Vagina (tissue), 2 donors: ENCODE measurements at places on chromosomes 3 and 15. TPM values are rescaled to one million over a fixed set of nuclear protein-coding genes. Genes with fewer than 3 reads are reported as not detected.

TMEM207 gene
- not detected for total RNA-seq

RARB gene
- 15.0 TPM for total RNA-seq

SLC51A gene
- 1.2 TPM for total RNA-seq

LEKR1 gene
- total RNA-seq: not detected

FRMD5 gene
- total RNA-seq: 0.49 TPM

GRCh38 chr3:37324131-37324530 is 149.7 kb upstream of the LRRFIP2 start:
- no peaks in the 10 kb centered on the region for H3K27me3 ChIP-seq
- H3K27ac ChIP-seq: no peak overlapping the region
- H3K36me3 ChIP-seq: peaks cover 22% of the 10 kb centered on the region
- no peak overlapping the region for H3K4me3 ChIP-seq
- peaks cover 24% of the 10 kb centered on the region for H3K4me1 ChIP-seq
- no peak for DNase-seq

DNA sequence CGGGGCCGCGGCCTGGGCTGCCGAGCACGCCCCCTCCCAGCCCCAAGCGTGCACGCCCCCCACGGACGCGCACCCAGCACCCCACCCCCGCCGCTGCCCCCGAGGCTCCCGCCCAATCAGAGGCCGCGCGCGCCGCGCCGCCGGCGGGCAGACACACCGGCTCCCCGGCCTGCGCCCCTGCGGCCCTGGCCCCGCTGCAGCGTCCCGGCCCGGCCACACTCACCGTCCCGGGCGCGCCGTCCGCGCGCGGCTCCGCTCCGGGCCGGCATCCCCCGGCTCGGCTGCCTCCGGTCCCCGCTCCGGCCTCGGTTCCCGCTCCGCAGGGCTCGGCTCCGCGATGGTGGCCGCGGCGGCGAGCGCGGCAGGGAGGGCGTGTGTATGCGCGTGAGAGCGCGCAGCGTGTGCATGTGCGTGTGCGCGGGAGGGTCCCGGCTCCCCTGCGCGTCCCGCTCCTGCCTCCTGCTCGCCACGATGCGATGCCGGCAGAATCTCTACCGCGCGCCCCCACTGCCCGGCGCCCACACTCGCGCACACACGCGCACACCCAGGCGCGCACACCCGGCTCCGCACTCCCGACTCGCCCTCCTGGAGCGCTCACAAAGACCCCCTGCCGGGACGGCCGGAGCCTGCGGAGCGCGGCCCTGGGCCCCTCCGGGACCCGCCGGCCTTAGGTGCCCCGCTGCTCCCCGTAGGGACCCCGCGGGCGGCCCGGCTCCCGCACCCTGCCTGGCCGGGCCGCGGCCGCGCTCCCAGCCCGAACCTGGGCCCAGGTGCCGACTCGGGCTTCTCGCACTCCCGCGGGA is 186.5 kb upstream of the LINGO1 start:
- DNase-seq: no peak
- no peaks in the 10 kb centered on the region for H3K36me3 ChIP-seq
- peak overlapping the region; percentile 40 for H3K4me3 ChIP-seq
- peaks cover 19% of the 10 kb centered on the region for H3K4me1 ChIP-seq
- no peaks in the 10 kb centered on the region for H3K27me3 ChIP-seq

GRCh38 chr3:108183971-108184370 is 38.3 kb downstream of the IFT57 start:
- no peaks in the 10 kb centered on the region for H3K27me3 ChIP-seq
- no peaks in the 10 kb centered on the region for H3K36me3 ChIP-seq
- no peak overlapping the region for H3K4me3 ChIP-seq

- no peak for DNase-seq
- no peaks in the 10 kb centered on the region for H3K36me3 ChIP-seq
- H3K4me1 ChIP-seq: peaks cover 34% of the 10 kb centered on the region
- H3K27ac ChIP-seq: no peak overlapping the region
- no peaks in the 10 kb centered on the region for H3K27me3 ChIP-seq
Measured at GRCh38 chr15:67524235-67524634, 3.3 kb downstream of the C15orf61 start.

DNA sequence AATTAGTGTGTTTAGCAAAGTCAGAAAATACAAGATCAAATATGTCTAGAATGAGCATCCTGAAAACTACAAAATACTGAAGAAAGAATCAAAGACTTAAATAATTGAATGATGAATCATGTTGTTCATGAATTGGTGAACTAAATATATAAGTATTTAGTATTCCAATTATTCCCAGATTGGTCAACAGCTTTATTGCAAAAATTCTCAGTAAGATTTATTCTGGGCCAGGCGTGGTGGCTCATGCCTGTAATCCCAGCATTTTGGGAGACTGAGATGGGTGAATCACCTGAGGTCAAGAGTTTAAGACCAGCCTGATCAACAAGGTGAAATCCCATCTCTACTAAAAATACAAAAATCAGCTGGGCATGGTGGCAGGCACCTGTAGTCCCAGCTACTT is 250.0 kb upstream of the NECTIN3 start:
- no peaks in the 10 kb centered on the region for H3K27me3 ChIP-seq
- no peaks in the 10 kb centered on the region for H3K4me1 ChIP-seq
- no peak overlapping the region for H3K27ac ChIP-seq
- no peak overlapping the region for H3K4me3 ChIP-seq

DNA sequence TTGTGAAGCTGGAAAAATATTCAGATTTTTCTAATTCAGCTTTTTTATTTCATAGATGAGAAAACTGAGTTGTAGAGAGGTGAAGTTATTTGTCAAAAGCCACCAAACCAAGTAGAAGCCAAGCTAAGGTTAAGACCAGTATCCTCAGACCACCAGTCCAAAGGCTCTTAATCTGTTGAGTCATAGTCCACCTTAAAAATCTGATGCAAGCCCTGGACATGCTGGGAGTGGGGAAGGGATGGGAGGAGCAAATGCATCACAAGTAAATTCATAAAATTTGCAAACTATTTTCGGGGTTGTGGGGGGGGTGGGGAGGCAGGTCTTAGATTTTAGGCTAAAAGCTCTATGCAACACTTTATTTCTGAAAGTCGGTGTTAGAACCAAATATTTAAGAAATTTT is 307.7 kb upstream of the SEMA6D start:
- no peak overlapping the region for H3K4me3 ChIP-seq
- H3K27me3 ChIP-seq: no peaks in the 10 kb centered on the region
- DNase-seq: no peak
- H3K4me1 ChIP-seq: peaks cover 17% of the 10 kb centered on the region
- no peak overlapping the region for H3K27ac ChIP-seq
- H3K36me3 ChIP-seq: no peaks in the 10 kb centered on the region

DNA sequence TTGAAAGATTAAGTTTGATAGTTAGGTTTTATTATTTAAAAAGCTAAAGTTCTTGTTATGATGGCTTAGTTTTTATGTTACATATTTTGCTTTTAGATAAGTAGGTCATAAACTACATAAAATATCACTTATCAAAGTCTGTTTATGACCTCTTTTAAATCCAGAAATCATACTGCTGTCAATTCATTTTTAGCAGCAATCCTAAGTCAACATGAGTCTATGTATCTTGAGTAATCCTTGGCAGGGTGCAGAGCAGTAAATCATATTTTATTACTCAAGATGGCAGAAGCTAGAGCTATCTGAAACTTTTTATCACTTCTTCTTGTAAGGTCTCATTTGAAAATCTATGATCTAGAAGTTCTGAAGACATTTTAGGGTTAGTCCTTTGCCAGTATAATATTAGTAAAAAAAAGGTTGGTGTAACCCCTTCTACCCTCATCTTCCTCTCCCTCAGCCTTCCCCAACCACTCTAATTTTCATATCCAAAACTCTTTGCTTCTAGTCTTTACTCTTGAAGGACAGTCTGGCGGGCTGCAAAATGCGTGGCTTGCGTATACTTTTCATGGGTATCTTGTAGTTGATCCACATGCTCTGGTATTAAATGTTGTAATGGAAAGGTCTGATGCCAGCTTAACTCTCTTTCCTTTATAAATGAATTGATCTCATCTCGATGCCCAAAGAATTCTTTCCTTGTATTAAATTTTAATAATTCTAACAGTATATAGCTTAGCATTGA is 134.0 kb upstream of the THRB start:
- H3K27me3 ChIP-seq: no peaks in the 10 kb centered on the region
- DNase-seq: no peak
- no peak overlapping the region for H3K27ac ChIP-seq
- no peaks in the 10 kb centered on the region for H3K36me3 ChIP-seq
- H3K4me3 ChIP-seq: no peak overlapping the region

DNA sequence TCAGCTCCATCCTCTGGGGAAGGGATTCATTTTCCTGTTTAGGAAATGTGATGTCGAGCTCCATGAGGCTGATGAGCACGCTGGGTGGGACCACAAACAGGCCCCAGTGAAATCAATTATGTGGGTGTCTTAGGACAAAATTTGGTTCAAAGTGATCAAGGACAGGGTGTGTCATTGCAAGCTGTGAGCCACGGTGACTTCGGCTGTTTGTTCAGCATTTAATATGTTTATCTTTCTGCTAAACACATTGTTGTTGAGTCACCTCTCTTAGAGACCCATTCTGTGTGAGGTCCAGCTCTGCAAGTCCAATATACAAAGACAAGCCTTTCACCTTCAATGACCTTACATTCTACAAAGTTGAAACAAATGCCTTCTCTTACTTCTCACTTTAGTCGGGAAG is 41.3 kb downstream of the SSR3 start:
- no peaks in the 10 kb centered on the region for H3K4me1 ChIP-seq
- no peaks in the 10 kb centered on the region for H3K36me3 ChIP-seq
- no peak overlapping the region for H3K27ac ChIP-seq
- no peak overlapping the region for H3K4me3 ChIP-seq

GRCh38 chr15:73959012-73959581 is 32.8 kb downstream of the LOXL1 start:
- H3K4me3 ChIP-seq: no peak overlapping the region
- peaks cover 11% of the 10 kb centered on the region for H3K4me1 ChIP-seq
- H3K27me3 ChIP-seq: no peaks in the 10 kb centered on the region
- no peak for DNase-seq
- H3K27ac ChIP-seq: no peak overlapping the region

DNA sequence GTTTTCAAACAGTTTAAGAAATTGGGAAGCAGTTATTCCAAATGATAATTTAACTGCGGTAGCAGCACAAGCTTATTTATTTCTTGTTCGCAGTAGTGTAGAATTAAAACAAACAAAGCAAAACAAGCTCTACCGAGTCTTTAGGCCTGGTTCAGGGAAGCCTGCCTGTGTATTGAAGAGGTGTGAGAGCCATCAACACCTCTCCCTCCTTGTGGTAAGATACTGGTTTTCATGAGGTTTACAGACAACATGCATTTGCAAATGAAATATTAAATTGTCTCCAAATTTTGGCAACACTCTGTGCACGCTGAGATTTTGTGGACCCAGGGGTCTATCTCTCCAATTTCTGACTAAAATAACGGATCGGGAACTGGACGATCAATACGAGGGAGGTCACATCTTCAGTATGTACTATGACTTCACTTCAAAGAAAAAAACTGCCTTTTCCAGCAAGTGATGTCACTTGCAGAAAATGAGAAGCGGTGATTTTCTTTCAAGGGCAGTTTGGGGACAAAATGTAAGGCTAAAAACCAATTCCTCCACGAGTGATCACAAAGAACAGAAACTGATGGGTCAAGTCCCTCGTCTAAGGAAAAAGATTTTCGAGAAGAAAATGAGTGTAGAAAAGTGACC is 721 bp downstream of the ATR start:
- peak overlapping the region; percentile 94 for H3K27ac ChIP-seq
- no peaks in the 10 kb centered on the region for H3K36me3 ChIP-seq
- DNase-seq: no peak

DNA sequence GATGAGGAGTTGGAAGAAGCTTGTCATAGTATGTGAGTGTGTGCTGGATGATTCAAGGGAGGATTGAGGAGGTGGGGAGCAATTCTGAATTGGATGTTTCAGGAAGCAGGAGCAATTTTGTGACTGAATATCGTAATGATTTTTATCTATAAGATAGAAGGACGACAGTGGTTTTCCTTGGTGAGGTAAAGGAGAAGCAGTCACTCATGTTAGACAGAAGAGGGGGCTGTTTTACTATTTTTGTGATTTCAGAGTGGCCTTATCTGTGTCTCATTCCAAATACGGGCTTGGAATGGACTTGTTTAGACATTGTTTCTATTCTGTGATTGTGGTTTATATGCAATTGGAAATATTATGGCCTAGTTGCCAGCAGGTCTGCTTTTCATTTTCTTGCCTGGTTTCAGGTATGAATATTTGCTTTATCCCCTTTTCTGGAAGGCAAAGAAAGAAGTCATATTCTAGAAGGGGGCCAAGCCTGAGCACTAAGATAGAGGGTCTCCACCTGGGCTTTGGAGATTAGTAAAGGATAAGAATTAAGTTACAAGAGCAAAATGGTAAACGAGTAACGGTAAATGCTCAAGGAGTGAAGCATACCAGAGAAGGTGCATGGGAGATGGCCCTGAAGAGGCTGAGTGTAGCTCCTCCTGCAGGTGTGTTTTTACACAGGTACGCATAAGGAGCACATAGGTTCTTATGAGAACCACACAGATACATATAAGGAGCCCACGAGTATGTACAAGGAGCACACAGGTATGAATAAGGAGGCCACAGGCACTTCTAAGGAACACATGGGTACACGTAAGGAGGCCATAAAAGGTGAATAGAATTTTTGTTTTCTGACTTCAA is 124.6 kb upstream of the KCNAB1 start:
- no peaks in the 10 kb centered on the region for H3K4me1 ChIP-seq
- H3K27me3 ChIP-seq: no peaks in the 10 kb centered on the region
- H3K36me3 ChIP-seq: no peaks in the 10 kb centered on the region
- no peak for DNase-seq

DNA sequence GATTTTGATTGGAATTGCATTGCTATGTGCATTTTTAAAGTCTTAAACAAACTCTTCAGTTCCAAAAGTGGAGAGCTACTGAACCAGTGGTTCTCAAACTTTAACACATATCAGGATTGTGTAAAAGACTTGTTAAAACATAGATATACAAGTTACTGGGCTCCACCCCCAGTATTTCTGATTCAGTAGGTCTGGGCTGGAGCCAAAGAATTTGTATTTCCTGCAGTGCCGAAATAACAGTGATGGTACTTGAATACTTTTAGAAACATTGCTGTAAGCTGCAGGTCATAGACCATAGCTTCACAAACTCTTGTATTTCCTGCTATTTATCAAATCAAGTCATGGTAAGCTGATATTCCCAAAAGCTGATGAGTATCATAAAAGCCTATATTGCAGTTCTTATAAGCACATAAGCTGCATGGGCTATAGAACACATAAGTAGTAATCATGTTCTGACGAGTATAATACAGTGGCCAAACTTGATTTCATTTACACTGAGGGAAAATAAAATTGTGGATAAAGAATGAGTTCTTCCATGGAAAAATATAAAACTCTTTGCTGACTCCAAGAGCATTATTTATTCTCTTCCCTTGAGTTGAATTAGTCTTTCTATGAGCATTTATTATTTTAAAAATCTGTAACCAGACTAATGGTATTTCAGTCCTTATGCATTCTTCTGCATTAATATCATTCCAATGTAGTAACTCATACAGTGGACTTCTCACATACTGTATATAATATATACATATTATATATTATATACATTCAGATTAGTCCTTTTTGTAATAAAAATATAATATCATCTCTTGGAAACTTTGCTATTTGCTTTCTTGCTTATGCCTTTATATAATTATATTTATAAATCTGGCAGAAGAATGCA is 550.5 kb upstream of the AGTR1 start:
- H3K4me3 ChIP-seq: no peak overlapping the region
- H3K4me1 ChIP-seq: no peaks in the 10 kb centered on the region
- no peak for DNase-seq
- H3K27ac ChIP-seq: no peak overlapping the region
